ENCODE measurements at places on chromosomes 12 and 14.
A peak's percentile ranks its signal among the peaks of the same experiment; 100 is the strongest.

DNA sequence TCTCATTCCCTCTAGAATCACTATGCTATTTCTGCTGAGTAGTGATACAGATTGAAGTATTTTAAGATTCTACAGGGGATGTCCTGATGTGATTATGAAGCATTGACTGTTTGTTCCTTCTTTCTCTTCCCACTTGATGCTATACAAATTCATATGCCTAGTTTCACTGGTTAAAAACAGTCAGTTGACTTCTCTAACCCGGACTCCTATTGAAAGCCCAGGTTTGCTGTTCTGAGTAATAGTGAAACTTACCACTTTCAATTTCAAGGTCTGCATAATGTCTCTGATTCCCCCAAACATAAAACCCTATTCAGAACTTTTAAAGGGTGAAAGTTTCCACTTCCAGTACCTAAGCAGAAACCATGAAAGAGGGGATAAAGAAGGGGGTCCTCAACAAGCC lies 117.7 kb upstream of the RPL10L start:
- DNase-seq, result no peak

DNA sequence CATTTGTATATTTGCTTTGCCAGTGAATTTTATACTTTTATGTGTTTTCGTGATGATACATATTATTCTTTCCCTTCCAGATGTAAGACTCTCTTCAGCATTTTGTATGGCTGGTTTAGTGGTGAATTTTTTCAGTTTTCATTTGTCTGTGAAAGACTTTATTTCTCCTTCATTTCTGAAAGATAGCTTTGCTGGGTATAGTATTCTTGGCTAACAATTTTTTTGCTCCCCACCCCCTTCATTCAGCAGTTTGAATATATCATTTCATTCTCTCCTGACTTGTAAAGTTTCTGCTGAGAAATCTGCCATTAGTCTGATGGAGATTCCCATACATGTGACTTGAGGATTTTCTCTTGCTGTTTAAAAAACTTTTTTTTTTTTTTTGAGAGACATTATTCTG lies 72.8 kb downstream of the ERC1 start:
- no peak for DNase-seq

DNA sequence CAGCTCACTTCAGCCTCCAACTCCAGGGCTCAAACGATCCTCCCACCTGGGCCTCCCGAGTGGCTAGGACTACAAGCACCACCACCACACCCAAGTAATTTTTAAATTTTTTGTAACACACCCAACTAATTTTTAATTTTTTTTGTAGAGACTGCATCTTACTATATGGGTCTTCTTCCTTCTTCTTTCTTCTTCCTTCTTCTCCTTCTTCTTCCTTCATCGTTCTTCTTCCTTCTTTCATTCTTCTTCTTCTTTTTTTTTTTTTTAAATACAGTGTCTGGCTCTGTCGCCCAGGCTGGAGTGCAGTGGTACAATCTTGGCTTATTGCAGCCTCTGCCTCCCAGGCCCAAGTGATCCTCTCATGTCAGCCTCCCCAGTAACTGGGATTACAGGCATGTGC lies 965 bp upstream of the CREBL2 start:
- no peak for DNase-seq

GRCh38 chr12:12582895-12583303 lies 20.2 kb upstream of the DUSP16 start:
- no peak for DNase-seq

DNA sequence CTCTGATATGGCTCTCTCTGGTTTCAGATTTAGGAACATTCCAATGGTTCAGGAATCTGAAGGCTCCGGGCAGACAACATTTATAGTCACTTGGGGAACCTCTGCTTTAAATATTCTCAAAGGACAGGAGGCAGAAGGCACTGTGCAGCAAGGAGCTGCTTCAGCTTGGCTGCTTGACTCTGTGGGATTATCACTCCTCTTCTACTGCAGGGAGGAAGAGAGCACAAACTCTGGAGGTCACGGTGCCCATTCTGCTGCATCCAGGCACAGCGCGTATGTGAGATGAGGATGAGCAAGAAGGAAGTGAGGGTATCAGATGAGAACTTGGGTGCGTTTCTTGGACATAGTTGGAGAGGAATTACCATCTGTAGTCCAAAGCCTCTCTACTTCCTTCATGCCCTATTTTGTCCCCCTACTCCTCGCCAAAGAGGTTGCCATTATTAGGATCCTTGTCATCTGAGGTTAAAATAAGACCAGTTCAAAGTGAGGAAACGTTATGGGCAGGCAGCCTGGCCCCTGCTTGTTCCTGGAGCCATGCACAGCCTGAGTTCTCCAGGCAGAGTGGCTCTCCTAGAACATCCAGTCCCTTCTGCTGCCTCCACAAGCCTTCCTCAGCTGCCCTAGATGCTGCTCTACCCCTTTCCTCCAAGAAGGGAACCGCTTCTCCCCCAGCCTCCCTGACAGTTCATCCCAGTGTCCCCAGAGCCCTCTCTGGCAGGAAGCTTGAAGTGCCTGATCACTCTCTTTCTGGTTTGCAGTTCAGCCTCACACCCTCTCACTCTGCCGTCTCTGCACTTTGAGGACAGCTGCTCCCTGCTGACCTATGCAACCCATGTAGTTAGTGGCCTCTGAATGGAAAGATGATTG lies 12.5 kb downstream of the FGF6 start:
- DNase-seq, result no peak

DNA sequence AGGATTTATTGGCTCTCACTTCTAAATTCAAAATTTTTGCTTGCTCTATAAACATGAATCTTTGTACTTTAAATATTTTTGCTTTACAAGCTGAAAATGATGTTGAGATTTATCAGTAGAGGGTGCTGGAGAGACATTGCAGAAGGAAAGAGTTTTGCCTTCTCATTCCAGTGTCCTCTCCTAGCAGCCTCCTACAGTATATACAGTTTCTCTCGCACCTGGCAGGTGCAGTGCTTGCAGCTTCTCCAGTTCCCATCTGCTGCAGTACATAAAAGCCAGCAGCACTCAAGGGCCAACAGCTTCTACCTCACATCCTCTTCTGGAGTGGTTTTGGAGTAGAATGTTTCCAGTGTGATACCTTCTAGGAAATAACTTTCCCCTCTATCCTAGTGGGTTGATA lies 601.8 kb upstream of the ATXN7L3B start:
- no peak for DNase-seq

- DNase-seq, result no peak
Measured at GRCh38 chr12:19129122-19129485, 429 bp upstream of the PLEKHA5 start.

DNA sequence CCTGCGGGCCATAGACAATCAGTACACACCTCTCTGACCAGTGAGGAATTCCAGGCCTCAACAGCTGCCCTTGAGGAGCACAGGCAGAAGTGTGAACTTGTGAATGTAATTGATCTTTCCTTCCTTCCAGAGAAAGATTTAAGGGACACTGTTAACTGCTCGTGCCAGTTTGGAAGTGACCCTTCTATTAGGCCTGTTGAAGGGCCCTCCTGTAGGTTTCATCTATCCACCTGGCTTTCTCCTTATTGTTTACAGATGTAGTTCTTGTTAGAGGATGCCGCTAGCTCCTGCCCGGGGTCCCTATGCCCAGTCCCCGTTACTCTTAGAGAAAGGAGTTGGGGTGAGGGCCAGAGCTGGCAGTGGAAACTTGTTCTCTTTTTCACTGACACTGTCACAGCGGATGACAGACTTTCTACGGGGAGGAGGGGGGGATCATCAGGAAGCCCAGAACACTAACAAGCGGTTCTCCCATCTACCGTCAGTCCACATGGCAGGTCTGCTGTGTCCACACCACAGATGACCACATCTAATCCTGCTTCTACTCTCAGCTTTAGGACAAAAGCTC lies 42.6 kb downstream of the SH2B3 start:
- DNase-seq, result no peak

DNA sequence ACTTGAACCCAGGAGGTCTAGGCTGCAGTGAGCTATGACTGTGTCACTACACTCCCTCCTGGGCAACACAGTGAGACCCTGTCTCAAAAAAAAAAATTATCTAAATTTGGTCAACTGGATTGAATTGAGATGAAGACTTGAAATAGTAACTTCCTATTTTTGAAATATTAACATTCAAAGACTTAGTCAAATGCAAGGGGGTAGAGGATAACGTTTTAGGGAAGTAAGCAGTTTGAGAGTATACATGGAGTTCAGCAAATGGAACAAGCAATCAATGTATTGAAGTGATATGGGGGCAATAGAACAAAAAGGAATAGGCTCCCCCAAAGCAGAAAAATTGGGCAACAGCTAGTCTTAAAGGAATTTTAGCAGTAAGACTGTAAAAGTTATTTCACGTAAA lies 4.6 kb upstream of the MFAP5 start:
- DNase-seq, result no peak

GRCh38 chr14:99271951-99272631 lies at the start of gene BCL11B:
TSS of gene BCL11B (minus strand) at chr14:99272197. CDS start at chr14:99271218, 979 bp downstream.
- DNase-seq, result peak; percentile 12

GRCh38 chr14:73461478-73462047 lies 3.2 kb upstream of the NUMB start:
- no peak for DNase-seq

DNA sequence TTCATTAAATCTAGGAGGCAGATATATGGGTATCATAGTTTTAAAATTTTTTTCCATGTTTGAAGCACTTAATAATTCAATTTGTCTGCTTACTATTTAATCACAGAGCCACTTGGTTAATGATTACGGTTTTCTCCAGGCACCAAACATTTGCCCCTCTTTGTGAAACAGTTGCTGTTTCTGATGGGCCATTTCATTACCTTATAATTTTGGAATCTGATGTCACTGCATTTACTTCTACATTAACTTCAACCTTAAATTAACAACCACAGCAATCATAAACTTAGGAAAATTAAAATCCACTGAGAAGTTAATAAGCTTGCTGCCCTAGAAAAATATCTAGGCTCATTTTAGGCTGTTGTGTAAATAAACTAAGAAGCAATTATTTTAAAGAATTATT lies 17.0 kb downstream of the TMCC3 start:
- DNase-seq, result no peak

DNA sequence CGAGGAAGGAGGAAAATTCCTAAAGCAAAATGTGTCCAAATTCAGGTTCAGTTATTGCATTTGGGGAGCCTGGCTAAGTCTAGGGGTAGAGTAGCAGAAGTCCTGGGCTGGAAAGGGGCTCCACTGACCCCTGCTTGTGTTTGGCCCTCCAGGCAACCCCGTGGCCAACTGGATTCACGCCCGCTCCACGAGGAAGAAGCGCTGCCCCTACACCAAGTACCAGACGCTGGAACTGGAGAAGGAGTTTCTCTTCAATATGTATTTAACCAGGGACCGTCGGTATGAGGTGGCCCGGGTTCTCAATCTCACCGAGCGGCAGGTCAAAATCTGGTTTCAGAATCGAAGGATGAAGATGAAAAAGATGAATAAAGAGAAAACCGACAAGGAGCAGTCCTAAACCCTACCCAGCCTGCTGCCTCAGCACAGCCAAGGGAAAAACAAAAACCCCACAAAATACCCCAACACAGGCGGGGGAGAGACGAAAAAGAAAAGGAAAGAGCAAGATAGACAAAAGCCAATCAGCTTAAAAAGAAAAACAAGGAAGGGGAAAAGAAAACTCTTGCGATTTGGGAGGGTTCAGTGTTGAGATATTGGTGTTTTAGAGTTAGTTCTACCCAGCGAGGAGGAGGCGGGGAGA lies 2.4 kb downstream of the HOXC9 start:
- DNase-seq, result no peak
